T-cell (primary cell): ENCODE measurements at places on chromosomes 13 and 19.

- DNase-seq, result no peak
Observed at GRCh38 chr19:51830274-51830673, 35.3 kb downstream of the FPR3 start.

GRCh38 chr19:2123682-2124387 lies 27.1 kb downstream of the IZUMO4 start:
- no peak for DNase-seq

- no peak for DNase-seq
Observed at GRCh38 chr13:39401046-39401705, 201.8 kb downstream of the LHFPL6 start.

DNA sequence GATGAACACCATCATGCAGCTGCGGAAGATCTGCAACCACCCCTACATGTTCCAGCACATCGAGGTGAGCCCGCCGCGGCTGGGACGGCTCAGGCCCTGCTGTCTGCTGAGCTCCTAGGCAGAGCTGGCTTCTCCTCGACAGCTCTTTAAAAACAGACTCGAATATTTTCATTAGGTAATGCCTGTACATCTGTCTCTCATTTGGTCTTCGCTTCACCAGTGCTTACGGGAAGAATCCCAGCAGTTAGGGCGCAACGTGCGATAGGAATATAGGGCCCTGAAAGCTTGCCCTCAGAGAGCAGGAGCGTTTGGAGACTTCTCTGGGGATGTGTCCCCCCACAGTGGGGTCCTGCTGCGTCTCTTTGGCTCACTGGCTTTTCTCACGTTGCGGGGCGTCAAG lies 63.8 kb upstream of the LDLR start:
- no peak for DNase-seq

GRCh38 chr13:30192320-30193093 lies 114.8 kb downstream of the KATNAL1 start:
- no peak for DNase-seq

- no peak for DNase-seq
Observed at GRCh38 chr13:96551546-96551945, 442.7 kb downstream of the OXGR1 start.

DNA sequence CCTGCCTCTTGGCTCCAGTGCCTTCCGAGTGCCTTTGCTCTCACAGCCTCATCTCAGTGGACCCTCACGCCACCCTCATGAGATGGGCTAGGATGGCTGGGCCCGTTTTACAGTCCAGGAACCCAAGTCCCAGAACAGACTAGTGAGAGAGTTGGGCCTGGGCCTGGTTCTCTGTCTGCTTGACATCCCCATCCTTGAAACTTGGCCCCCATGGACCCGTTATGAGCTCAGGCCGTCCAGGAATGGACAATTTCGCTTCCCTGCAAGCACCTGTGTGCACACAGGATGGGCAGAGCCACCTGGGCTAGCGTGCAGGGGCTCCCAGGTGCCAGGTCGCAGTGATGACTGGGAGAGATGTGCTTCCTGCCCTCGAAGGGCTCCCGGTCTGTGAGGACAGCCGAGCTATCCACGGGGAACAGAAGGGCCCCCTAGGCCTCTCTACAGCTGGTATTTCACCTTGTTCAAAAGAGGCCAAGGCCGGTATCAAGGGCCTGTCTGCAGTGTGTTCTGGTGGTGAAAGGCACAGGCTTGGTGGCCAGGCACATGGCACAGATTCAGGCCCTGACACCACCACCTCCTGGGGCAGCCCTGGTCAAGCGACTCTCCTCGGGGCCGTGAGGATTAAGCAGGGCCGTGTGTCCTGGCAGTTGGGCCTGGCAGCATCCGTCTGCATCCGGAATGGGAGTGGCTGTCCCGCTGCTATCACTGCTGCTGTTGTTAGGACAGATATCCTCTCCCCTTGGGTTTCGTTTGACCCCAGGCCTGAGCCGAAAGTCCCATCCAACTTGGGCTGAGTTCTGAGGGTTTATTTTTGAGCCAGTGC lies 38.9 kb downstream of the CAPN12 start:
- no peak for DNase-seq

DNA sequence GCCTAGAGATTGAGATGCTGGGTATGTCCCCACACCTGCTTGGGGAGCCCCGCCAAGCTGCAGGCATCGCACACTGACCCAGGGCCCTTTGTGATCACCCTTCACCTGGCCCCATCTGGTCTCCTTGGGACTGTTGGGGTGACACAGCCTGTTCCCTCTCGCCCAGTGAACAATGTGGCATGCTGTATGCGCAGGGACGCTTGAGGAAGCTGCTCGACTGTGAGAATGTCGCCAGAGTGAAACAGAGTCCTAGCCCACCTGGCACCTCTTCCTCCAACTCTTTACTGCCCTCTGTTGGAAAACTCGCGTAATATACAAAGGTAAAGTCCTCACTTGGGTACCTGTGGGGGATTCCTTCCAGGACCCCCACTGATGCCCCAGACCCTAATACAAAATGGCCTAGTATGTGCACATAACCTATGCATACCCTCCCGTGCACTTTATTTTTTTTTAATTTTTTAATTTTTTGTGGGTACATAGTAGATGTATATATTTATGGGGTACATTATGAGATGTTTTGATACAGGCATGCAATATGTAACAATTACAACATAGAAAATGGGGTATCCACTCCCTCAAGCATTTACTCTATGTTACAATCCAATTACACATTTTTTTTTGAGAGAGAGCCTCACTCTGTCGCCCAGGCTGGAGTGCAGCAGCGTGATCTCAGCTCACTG lies 9.0 kb downstream of the BLOC1S3 start:
- DNase-seq, result no peak

DNA sequence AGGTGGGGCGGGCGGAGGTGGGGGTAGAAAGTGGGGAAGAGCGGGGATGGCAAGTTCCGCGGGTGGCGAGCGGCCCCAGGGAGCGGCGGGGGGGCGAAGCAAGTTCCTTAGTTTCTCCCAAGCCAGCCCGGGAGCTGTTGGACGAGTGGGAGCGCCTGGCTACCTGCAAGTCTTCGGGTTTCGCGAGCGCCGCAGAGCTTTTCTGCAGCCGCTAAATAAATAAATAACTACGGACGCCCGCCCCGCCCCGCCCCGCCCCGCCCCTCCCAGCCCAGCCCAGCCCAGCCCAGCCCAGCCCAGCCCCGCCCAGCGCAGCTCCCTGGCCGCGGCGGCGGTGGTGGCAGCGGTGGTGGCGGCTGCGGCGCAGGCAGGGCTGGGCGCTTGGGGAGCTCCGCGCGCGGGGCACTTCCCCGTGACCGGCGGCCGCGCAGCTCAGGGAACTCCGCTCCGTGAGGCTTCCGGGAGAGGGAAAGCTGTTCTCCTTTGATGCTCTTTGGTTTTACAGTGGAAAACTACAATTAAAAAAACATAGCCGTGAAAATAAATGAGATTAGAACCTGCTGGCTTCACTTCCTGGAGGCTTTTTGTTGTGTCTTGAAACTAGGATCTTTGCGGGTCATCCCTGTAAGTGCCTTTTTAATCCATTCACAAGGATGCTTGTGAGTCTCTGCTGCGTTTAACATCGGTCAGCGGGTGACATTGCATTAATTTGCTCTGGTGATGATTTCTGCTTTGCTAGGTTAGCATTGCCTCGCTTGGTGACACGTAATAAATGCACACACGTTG lies at the start of gene UBE2L5:
Gene UBE2L5, plus strand, starts transcription at position 440 of the 786 bp plus-strand sequence. CDS start 5,498 bp downstream, outside the sequence.
- DNase-seq, result peak; percentile 48

- DNase-seq, result no peak
Observed at GRCh38 chr19:15418231-15418578, 583 bp downstream of the AKAP8L start.

- DNase-seq, result no peak
Observed at GRCh38 chr13:48096670-48097069, 1.8 kb upstream of the MED4 start.

- no peak for DNase-seq
Observed at GRCh38 chr13:24279327-24280110, 29.9 kb upstream of the C1QTNF9 start.

DNA sequence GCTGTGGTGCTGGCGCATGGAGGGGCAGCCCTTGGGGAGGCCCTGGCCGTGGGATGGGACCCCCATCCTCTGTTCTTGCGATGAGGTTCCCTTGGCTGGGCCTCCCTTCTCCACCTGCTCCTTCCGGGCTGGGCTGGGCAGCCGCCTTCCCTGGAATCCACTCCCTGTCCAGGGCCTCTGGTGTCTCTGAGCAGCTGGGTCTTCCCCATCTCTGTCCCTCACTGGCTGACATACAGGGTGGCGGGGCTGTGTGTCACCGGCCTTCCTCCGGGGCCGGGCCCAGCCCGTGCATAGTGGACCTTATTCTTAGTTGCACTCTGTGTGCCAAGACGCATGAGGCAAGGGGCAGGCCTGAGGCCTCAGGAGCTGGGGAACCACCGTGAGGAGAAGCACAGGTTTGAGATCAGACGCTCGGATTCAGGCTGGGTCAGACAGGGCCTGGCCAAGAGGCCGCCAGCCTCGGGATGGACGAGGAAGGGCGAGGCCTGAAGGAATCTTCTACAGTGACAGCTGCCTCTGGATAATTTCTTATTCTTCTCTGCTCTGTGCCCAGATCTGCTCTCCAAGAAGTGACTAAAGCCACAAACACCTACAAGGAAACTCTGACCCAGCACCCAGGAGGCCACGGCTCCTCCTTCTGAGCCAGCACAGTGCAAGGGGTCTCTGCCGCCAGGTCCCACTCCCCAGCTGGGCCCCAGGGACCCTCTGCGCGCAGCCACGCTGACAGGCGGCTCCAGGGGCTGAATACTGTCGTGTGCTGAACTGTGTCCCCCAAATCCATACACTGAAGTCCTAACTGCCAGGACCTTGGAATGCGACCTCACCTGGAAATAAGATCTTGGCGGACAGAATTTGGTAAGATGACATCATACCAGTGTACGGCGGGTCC lies 11.0 kb downstream of the SGTA start:
- DNase-seq, result no peak

GRCh38 chr19:3667766-3668165 lies 32.5 kb downstream of the PIP5K1C start:
- DNase-seq, result no peak

GRCh38 chr13:100517728-100518127 lies 70.9 kb downstream of the GGACT start:
- no peak for DNase-seq

DNA sequence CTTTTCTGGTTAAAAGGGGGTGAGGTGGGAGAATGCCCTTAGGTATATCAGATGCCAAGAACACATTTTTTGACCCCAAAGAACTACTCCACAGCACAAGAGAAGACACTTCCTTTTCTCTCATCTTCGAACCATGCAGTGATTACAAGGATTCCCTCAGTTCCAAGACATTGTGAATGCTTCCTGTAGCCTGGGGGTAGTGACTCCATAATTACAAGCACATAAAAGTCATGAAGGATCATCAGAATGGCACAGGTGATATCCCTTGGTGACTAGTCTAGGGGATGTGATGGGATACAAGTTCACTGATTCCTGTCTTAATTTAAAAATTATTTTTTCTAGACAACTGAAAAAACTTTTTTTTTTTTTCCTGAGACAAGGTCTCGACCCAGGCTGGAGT lies 78.0 kb downstream of the ZC3H13 start:
- DNase-seq, result no peak

- DNase-seq, result no peak
Observed at GRCh38 chr13:59979589-59979988, 184.1 kb downstream of the DIAPH3 start.

DNA sequence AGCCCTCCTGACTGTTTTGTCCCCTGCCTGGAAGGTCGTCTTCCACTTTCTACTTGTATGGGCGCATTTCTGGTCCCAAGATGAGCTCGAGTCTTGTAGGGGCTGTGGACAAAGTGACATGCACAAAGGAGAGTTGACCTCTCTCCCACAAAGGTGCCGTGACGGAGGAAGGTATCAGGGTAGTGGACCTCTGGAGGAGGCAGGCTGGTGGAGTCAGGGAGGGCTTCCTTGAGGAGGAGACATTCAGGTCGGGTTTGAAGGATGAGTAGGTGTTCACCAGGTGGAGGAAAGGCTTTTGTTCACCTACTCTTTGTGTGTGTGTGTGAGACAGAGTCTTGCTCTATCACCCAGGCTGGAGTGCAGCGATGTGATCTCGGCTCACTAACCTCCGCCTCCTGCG lies 1.7 kb downstream of the CYTH2 start:
- no peak for DNase-seq

DNA sequence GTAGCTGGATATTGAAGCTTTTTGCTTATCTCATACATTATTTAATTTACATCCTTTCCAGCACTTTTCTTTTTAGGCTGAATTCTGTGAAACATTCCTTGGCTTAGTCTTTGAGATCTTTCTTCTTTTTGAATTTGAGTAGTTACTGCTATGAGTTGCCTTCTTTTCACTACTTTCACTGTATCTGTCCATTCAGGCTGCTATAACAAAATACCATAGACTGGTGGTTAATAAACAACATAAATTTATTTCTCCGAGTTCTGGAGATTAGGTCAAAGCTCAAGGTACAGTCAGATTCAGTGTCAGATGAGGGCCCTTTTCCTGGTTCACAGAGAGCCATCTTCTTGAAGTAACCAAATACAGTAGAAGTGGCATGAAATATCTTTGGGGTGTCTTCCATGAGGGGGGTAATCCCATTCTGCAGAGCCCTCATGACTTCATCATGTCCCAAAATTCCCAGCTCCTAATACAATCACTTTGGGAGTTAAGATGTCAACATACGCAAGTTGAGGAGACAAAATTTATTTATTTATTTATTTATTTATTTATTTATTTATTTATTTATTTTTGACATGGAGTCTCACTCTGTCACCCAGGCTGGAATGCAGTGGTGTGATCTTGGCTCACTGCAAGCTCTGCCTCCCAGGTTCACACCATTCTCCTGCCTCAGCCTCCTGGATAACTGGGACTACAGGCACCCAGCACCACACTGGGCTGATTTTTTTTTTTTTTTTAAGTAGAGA lies 15.7 kb downstream of the ZNF846 start:
- DNase-seq, result no peak

DNA sequence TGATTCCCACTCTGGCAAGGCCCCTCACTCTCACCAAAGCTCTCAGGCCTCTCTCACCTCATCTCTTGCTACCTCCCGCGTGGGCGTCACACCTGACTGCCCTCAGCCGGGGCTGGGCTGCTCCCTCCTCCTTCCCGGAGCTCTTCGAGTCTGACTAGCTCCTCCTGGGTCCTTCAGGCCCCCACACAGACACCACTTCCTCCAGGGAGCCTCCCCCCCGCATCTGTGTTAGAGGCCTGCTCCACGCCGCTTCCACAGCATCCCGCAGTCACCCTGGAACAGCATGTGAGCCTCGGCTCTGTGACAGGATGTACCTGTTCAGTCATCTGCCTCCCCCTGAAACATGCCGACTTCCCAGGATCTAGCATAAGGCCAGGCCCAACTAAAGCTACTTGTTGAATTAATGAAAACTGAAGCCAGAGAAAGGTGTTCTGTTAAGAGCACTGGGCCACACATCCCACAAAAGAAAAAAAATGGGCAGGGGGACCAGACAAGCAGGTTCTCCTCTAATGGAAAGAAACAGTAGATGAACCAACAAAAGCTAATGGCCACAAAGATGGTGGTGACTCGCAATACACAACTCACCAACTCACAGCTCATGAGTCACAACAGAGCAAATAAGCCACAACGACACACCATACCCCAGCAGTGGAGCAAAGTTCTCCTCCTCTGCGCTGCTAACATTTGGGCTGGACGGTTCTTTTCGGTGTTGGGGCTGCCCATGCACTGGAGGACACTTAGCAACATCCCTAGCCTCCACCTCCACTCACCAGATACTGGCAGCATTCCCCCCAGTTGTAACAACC lies 3.0 kb downstream of the PPP6R1 start:
- no peak for DNase-seq
